ENCODE measurements at places on chromosomes 11 and 22. TPM values are rescaled to one million over a fixed set of nuclear protein-coding genes. Genes with fewer than 3 reads are reported as not detected.
A peak's percentile ranks its signal among the peaks of the same experiment; 100 is the strongest.

DNA sequence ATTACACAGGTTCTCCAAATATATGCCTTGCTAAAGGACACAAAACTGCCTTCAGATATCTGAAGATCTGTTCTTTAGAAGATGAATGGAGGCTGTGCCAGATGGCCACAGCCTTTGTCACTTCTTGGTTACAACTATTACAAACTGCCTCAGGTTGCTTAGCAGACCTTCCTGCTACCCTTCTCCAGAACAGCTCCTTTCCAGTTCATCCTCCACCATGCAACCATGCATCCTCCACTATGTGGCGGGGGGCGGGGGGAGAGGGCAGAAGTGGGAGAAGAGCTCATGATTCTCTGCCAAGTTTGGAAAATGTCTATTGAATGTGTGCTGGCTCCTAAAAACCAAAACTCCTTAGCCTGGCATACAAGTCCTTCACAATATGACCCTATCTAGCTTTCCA lies 267.5 kb downstream of the TTC28 start:
- no peak for ATAC-seq

RASD2 gene
- total RNA-seq, result 0.28 TPM

KCNJ11 gene
- 0.36 TPM for total RNA-seq

GRCh38 chr11:130415731-130416529 lies 12.5 kb downstream of the ADAMTS8 start:
- no peak for ATAC-seq

ZNF280A gene
- not detected for total RNA-seq

- ATAC-seq, result no peak
Observed at GRCh38 chr22:42379966-42380537, 52.2 kb downstream of the NFAM1 start.

- no peak for ATAC-seq
Observed at GRCh38 chr11:108167624-108168023, 46.3 kb downstream of the ACAT1 start.

GRCh38 chr11:77379934-77380333 lies 78.4 kb upstream of the GDPD4 start:
- no peak for ATAC-seq

DNA sequence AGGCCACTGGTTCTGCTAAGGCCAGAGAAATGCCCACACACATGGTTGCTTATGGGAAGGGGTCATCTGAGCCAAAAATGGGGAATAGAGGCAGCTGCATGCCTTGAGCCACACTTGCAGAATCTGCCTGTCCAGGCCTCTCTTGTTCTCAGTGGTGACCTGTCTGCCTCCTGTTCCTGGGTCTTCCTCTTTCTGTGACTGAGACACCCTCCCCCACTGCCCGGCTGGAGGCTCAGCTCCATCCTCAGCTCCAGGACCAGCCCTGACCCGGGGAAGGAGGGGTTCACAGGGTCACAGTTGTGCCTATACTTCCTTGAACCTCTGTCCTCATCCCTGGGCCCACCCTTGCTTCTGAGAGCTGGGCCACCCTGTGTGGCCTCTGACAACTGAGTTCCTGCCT lies 52.3 kb downstream of the CSF2RB start:
- no peak for ATAC-seq

DNA sequence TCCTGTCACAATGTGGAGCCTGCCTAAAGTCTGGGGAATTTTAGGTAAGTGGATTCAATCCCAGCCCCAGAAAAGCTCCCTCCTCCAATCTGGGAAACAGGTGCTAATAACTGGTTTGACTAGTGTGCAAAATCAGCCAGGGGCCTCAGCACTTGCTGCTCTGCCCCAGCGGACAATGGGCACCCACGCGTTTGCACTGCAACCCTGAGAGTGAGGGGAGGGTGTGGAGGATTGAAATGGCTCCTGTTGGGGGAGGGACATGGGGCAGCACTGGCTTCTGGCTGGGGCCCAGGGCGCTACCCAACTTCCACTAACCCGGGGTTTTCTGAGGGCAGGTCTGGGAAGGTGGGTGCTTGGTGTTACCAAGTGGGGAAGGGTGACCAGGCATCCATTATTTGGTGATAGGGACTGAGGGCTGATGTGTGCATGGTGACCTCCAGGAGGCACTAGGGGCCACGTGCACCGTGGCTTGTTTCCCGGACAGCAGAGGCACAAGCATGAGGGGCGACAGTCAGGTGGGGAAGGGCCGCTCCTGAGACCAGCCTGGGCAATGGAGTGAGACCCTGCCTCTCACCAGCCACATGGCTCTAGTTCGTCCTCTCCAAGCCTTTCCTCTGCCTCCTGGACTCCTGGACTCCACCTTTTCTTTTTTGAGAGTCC lies 4.3 kb upstream of the PNPLA5 start:
- no peak for ATAC-seq

DNA sequence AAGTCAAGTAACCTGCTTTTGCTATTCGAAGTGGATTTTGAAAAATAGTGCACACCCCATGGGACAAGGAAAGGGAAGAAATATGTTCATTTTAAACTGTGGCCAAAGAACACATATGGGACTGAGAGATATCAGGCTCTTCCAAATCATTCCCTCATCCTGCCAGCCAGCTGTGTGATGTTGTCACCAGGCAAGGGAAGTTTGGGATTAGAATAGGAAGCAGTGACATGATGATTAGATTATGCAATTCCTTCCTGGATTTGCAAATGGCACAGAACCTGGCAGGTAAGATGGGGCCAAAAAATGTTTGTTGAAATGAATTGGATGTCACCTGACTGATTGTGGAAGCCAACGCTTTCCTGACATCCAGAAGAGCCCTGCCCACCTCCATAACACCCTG lies 4.9 kb upstream of the SCN3B start:
- no peak for ATAC-seq

GRCh38 chr11:67627812-67628624 lies 1.7 kb downstream of the NUDT8 start:
- no peak for ATAC-seq

DNA sequence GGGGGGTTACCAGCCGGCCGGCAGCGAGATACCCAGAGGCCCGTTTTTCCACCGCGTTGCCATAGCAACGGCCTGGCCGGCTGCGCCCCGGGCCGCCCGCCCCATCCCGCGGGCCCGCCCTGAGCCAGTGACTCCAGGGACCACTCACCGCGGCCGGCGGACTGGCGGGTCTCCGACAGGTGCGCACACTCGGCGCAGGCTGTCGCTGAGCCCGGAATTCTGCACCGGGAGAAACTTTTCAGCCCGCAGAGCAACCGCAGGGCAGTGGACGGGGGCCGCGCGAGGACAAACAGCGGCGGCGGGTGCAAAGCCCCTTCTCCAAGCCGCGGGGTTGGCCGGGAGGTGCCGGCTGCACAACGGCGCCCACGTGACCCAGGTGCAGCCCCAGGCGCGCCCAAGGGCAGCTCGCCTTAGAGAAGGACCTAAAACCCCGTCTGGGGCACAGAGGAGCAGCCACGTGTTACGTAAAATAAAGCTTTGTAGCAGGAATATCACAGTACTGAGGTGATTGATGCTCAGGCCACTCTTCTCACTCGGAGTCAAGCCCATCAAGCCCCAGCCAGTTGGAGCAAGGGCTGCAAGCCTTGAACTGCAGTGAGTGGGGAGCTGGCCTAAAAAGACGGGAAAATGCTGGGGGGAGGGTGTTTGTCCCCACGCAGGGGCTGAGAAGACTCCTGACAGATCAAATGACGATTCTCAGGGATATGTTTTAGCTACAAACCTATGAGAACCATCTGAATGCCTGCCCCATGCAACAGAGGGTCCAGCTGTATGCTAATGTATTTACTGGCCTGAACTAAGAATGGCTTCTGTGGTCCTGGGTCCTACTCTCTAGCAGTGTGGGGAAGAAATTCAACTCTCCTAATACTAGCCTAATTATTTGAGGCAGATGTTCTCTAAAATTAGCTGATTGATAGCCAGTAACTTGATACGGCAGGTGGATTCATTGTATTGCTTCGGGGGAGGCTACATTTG lies at the start of gene STK33:
STK33 (minus strand) TSS at position 294 of the 975 bp plus-strand sequence. CDS start 119,323 bp downstream, outside the sequence.
- peak; percentile 62 for ATAC-seq

GRCh38 chr22:49534386-49534785 lies 293.3 kb downstream of the BRD1 start:
- no peak for ATAC-seq

PAAF1 gene
- 9.8 TPM for total RNA-seq

DNA sequence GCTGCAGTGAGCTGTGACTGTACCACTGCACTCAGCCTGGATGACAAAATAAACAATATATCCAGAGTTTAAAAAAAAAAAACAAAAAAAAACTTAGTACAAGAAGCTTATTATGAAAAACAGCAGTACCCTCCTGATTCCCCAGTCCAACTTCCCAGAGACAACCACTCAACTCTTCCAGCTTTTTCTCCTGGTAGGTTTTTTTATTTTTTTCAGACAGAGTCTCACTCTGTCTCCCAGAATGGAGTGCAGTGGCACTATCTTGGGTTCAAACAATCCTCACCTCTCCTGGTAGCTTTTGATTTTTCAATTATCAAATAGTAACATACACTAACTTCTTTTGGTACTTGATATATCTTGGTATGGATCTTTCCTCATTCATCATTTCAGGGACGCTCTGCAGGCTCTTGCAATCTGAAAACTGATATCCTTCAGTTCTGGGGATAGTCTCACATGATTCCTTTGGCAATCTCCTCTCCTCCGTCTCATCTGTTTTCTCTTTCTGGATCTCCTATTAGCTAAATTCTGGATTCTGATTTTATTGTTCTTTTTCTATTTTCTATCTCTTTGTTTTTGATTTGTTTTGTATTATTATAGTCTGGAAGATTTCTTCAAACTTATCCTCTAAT lies 44.9 kb downstream of the ALG9 start:
- no peak for ATAC-seq

GRCh38 chr11:1260023-1260501 lies 37.2 kb downstream of the MUC5B start:
- peak; percentile 29 for ATAC-seq

DNA sequence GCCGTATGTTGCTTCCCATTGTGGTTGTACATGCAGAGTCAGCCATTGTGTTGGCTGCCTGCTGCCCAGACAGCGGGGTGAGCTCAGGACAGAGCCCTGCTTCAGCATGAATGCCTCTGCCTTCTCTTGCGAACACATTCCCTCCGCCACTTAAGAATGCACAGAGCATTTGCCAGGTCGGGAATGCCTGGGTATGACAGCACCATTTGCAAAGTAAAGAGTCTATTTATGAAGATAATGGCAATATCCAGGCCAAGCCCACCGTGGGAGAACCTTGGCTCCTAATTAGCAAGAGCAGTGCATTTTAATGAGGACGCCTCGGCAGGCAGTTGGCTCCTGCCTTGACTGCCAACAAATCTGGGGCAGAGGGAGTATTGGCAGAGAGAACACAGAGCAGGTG lies 62.5 kb upstream of the SORL1 start:
- no peak for ATAC-seq

TCN1 gene
- 45.8 TPM for total RNA-seq

GRCh38 chr11:35425603-35426212 lies 6.3 kb upstream of the SLC1A2 start:
- no peak for ATAC-seq

TMEM191C gene
- total RNA-seq, result 4.2 TPM

GRCh38 chr11:133934599-133935550 lies 21.9 kb downstream of the IGSF9B start:
- peak; percentile 93 for ATAC-seq

GRCh38 chr11:126281245-126281644 lies 1.6 kb upstream of the TIRAP start:
- no peak for ATAC-seq

GRCh38 chr11:77413850-77414460 lies 59.9 kb downstream of the PAK1 start:
- no peak for ATAC-seq

GRCh38 chr11:71933141-71933933 lies 4.5 kb downstream of the RNF121 start:
- no peak for ATAC-seq

TRIM34 gene
- 4.0 TPM for total RNA-seq

DNA sequence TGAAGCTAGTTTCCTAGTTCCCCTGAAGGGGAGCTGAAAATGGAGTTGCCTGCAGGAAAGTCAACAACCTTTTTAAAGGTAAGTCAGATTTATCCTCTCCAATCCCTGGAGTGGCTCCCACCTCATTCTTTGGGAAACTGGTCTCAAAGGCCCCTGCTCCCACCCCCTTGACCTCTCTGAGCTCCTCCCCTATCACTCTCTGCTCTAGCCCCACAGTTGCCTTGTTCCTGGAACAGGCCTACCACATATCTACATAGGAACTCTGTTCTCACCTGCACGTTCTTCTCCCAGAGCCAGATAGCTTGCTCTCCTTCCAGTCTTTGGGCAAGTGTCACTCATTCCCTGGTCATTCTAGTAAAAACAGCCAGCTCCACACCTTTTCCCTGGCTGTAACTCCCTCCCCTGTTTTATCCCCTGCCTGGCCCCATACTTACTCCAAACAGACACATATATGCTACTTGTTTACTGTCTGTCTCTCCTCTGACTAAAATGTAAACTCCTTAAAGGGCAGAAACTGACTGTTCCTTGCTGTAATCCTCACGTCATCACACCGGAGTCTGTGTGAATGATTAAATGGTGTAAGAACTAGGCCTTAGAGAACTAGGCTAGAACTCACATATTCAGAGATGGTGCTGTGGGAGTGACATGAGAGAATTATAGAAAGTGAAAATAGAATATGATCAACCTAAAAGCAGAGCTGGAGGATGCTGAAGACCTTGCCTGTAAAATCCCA lies 53.3 kb downstream of the TCF20 start:
- no peak for ATAC-seq

GRCh38 chr22:41181349-41182241 lies 23.5 kb upstream of the L3MBTL2 start:
- ATAC-seq, result peak; percentile 83

DNA sequence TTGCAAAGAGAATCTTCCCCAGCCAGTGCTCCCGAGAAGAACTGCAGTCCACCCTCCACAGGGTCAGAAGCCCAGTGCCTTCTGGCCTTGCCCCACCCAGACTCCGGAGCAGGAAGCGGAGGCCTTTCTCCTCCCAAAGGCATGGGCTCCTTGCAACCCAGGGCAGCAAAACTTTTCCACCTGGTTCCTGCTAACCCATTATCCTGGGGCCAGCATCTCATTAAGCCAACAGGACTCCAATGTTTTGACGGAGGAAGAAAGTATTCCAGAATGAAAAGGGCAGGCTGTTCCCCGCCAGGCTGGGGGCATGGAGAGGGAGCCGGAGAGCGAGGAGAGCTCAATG lies 88.1 kb downstream of the RTL6 start:
- no peak for ATAC-seq

DNA sequence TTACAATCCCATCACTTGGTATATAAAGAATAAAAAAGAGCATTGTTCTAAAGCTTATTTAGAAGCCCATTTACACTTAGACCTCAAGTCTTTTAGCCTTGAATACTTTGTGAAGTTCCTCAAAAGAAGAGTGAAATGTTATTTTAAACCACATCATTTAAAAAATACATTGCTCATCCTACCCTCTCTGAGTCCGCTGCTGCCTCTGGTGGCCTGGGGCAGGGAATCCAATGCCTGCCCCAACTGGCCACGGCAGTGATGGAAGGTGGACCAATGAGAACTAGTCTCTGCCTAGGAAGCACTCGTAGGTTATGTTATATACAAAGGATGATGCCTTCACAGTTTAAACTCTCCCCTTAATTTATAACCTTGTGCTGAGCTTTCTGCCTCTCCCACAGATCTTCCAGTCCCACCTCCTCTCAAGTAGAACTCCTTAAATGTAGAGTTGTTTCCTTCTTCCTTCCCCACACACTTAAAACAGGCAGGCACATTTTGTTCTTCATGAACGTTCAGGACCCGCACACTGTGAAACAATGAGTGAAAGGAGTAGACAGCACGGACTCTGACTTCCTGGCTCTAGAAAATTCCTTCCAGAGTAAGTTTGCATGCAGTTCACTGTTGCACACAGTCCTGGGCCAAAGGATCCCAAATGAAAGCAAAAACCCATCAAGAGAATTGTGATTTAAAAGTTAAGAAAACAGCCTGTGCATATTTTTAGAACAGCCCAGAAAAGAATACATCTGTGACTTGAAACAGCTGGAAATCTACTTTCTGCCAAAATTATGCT lies 167.8 kb downstream of the RRAS2 start:
- ATAC-seq, result no peak

ZP1 gene
- total RNA-seq, result not detected

- peak; percentile 30 for ATAC-seq
Observed at GRCh38 chr22:22955276-22955798, 67.7 kb downstream of the IGLL5 start.

All from esophagus mucosa (tissue), 1 donor.